Gastroesophageal sphincter (tissue), 4 donors: ENCODE measurements at places on chromosomes 3 and 15. TPM values are rescaled to one million over a fixed set of nuclear protein-coding genes. Genes with fewer than 3 reads are reported as not detected.

The DZIP1L gene
- 5.3 TPM for total RNA-seq

The PRTG gene
- total RNA-seq = 3.3 TPM

The CFAP20DC gene
- total RNA-seq = not detected

DNA sequence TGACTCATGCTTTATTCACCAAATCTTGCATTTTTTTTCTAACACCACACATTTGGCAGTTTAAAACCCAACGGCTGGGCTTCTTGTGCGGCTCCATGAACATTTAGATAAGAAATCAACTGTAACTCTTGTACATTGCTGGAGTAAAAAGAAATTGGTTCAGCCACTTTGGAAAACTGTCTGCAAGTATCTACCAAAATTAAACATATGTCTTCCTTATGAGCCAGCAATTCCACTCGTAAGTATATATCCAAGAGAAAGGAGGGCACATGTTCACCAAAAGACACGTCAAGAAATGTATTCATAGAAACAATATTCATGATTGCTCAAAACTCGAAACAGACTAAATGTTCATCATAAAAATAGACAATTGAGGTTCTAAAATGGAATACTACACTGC, 291.9 kb upstream of the POU1F1 start:
- no peak for ATAC-seq

- ATAC-seq = no peak
Observed at GRCh38 chr15:41561104-41561776, 2.2 kb downstream of the TYRO3 start.

DNA sequence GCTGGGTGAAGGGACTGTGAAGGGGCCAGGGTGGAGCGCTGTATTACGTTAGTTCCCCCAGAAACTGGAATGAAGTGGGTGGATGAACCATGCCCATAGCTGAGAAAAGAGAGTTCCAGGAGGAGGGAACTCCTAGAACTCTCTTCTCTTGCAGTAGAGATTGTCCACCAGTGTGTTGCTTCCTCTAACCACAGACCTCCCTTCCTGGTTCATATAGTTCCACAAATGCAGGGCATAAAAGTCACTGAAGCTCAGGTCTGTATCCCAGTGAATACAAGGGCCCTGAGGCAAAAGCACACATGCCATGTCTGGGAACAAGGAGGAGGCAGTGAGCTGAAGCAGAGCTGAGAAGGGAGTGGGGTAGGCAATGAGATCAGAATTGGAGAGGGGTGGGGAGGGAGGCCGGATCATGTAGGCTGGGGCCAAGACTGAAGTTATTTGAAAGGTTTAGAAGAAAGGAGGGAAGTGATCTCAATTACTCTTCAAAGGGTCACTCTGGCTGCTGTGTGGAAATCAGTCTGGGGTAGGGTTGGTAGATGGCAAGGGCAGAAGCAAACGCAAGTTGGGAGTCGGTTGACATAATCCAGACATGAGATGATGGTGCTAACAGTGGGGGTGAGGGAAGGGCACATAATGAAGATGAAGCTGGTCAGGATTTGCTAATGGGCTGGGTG, 6.5 kb downstream of the A4GNT start:
- peak; percentile 65 for ATAC-seq

DNA sequence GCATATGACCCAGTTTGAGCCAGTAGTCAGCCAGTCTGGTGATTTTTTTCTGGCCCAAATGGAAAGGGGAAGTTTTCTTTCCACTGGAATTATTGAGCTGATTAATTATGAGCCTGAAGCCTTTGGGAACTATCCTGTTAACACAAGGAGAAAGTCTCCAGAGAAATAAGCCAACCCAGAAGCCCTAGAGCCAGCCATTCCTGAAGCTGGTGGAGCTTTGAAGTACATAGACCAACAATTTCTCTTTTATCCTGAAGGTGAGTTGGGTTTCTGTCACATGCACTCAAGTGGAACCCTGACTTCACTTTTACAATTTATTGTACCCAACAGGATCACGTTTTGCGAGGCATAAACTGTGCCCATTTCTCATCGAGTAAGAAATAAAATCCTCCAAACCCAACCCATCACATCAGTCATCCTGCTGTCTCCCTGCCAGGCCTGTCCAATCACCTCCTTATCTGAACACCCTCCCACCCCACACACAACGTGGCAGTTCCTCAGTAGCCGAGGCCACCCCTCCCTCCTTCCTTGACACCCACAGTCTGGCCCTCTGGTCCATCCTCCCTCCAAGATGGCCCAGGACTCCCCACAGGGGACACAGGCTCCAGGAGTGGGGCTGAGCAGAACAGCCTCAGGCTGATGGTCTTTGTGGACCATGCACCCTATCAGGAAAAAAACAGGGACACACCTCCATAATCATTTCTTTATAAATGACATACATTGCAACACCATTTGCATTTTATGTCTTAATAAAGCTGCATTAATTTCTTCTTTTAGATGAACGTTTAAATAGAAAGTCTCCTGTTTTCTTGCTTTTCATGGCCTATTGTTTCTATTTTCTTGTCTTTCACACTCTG, 55.7 kb upstream of the GATA2 start:
- no peak for ATAC-seq

GRCh38 chr3:32643354-32643753, 41.6 kb upstream of the CNOT10 start:
- ATAC-seq = no peak

- ATAC-seq = no peak
Observed at GRCh38 chr3:159123877-159124276, 322.0 kb downstream of the MFSD1 start.

GRCh38 chr15:55226127-55226526, 29.4 kb upstream of the RSL24D1 start:
- no peak for ATAC-seq
